ENCODE measurements at places on chromosomes 5 and 9.

DNA sequence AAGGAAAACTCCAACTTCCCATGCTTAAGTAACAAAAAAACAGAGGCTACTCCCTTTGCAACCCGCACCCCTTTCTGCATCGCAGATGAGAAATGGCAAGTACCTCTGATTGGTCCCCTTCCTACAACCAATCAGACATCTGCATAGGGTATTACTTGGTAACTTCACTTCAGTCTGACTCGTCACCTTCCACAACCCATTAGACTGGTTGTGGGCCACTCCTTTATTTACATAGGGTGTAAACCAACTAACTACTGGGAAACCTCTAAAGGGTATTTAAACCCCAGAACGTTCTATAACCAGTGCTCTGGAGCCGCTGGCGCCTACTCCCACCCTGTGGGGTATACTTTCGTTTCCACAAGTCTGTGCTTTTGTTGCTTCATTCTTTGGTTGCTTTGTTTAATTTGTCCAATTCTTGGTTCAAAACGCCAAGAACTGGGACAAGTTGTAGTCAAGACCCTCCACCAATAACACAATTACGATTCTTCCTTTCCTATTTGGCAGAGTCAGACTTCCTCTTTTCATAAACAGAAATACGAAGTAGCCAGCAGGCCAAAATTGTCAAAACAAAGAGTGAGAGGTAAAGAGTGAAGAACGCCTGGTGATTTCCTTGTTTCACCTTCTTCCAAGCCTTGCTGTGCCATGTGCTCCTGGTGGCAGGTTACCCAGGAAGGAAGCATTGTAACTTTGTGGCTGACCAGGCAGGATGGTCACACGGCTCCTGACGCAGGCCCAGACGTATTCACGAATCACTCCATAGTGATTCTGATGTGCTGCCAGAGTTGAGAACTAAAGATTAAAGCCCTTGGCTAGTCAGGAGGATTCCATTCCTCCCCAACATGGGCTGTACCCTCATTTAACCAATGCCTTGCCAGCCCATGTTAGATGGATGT lies 477.4 kb downstream of the ARHGEF28 start:
- no peak for DNase-seq

DNA sequence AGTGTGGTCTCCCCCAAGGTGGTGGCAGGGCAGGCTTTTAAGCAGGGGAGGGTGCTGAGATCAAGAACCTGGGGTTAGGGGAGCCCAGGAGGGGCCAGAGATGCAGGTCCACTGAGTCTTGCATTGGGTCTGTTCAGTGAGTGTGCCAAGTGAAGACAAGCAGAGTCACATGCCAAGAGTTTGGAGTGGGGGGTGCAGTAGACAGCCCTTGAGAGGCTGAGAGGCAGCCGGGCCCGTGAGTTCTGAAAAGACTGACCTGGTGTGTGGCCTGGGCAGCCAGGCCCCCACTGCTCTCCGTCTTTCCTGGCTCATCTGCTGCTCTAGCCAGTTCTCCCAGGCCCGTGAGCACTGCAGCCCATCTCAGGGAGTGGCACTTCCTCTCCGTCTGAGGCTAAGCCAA lies 120.0 kb downstream of the DAB2IP start:
- no peak for DNase-seq

DNA sequence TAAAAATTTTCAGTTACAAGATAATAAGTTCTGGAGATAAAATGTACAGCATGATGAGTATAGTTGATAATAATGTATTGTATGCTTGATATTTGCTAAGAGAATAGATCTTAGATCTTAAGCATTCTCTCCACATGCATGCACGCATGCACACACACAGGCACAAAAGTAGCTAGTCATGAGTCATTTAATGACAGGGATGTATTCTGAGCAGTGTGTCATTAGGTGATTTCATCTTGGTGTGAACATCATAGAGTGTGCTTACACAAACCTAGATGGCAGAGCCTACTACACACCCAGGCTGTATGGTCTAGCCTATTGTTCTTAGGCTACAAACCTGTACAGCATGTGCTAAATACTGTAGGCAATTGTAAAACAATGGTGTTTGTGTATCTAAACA lies 124.2 kb downstream of the PTTG1 start:
- DNase-seq, result no peak

- no peak for DNase-seq
Observed at GRCh38 chr5:9617739-9618504, 12.2 kb downstream of the TAS2R1 start.

DNA sequence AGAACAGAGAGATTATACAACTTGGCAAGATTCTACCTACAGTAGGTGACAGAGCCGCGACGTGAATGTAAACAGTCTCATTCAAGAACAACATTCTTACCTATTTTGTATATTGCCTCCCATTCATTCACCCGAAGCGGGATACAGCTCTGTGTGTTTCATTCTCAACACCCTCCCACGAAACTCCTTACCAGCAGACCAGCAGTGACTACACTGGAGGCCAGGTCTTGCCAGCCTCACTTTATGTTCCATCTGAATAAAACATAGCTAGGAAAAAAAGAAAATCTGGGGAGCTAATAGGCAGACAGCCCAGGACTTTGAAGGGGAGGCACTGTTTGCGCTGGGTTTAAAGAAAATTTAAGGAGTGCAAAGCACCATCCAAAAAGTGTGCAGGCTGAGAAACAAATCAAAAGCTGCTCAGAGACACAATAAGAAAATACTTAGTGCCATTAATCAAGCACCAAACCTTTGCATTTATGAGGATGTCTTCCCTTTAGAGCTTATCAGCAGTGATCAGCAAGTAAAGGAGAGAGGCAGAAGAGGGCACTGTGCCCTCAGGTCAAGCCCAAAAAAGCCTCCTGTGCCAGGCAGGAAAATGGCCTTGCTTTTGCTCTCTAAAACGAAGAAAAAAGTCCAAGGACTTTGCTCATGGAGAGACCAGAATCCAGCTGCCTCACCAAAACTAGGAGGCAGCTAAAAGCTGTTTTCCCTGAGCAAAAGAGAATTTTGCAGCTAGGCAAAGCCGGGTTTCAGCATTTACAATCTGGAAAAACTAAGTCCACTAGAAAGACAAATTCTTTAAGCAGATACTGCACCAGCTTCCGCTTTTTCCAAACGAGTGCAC lies 295.1 kb downstream of the BNC2 start:
- no peak for DNase-seq

Data from type B pancreatic cell (in vitro differentiated cells).